NB4 (cell line): ENCODE measurements at places on chromosomes 16 and 17.

GRCh38 chr16:68072038-68072695, 13.0 kb upstream of the NFATC3 start:
- DNase-seq: peak; percentile 26

- DNase-seq: no peak
Measured at GRCh38 chr17:72122765-72123529, 2.1 kb downstream of the SOX9 start.

DNA sequence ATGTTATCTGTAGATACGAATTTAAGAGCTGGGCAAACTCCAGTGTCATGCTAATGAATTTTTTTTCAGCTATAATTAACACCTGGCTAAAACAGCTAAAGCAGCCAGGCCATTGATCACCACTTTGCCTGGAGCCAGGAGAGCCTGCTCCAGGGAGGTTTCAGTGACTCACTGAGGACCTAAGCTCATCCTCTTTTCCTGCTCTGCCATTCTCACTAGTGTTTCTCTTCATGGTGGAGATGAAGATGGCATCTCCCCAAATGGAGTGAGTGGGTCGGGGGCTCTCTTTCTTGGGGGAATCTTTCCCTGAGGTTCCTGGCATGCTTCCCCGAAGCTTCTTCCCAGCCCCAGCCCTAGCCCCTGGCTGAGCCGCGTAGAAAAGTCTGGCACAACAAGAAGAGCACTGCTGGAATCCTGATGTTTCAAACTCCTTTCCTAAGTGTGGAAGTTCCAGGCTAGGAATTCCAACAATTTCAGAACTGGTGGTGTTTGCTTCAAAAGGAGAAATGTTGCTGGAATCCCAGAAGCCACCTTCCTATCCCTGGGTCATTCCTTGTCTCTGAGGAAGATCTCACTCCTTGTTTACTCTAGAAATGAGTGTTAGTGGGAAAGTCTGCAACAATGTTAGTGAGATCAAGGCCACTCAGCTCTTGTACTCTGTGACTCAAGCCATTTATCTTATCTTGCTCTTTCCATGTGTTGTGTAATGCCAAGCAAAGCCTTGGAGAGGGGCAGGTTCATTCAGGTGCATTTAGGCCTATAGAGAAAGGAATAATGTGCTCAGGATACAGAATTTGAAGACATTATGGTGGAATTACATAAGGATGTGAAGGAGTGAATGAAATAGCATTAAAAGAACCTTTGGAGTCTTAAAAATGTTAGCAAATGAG, 26.0 kb upstream of the B4GALNT2 start:
- no peak for DNase-seq

DNA sequence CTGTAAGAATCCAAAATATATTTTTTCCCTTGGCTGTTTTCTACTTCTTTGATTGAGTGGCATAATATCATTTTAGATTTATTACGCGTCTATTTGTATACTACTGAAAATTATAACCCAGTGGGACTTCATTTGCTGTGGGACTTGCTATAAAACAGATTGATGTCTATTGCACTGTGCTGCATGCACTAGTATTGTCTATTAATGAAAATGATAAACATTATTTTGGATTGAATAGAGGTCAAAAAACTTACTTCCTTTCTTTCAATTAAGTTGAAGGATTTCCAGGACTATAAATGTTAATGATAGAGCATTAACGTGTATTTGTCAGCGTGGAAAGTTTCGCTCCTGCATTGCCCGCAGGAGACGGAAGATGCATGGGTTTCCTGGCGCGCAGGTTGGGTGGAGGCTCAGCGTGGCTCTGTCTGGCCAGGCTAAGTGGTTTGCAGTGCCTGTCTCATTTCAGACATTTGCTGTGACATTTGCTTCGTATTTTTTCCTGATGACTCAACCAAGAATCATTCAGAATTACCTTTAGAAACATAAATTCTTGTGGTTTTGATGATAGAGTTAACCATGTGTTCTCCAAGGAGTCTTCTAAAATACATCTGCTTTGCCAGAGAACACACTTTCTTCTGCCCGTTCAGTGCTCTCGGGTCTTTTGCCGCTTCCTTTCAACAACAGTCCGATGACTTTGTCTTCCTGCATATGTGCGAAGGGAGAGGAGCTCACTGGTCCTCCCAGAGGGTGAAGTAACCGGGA, 216.7 kb downstream of the RPTOR start:
- DNase-seq: no peak

GRCh38 chr17:19513897-19514488, 19.7 kb upstream of the SLC47A1 start:
- DNase-seq: peak; percentile 78

GRCh38 chr16:8847623-8848022, 21.2 kb downstream of the CARHSP1 start:
- no peak for DNase-seq

DNA sequence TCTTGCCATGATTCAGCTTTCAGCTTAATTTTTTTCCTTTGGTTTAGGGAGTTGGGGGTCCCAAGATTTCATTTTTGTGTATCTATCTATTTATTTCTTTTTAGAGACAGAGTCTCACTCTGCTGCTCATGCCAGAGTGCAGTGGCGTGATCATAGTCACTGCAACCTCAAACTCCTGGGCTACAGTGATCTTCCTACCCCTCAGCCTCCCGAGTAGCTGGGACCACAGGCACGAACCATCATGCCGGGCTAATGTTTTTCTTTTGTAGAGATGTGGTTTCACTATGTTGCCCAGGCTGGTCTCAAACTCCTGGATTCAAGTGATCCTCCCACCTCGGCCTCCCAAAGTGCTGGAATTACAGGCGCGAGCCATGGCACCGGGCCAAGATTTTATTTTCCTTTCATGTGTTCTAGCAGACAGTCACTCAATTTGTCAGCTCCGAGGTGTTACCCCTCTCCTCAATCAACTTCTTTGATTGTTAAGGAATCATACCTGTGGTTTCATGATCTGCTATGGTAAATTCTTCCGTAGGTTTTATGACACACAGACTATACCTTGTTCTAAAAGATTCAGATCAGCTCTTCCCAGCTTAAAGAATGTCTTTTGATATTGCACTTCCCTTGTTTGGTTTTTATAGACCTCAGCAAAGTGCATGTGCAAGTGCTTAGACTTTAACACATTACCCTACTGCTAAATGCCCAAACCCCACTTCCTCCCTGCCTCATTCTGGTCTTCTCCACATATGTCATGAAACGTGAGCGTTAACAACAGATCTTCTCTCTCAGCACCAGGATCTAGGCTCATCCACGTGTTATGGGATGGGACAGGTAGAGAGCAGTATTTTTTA, 13.0 kb downstream of the UNC45B start:
- peak; percentile 74 for DNase-seq

- DNase-seq: no peak
Measured at GRCh38 chr17:74163836-74164235, 39.6 kb upstream of the RPL38 start.

DNA sequence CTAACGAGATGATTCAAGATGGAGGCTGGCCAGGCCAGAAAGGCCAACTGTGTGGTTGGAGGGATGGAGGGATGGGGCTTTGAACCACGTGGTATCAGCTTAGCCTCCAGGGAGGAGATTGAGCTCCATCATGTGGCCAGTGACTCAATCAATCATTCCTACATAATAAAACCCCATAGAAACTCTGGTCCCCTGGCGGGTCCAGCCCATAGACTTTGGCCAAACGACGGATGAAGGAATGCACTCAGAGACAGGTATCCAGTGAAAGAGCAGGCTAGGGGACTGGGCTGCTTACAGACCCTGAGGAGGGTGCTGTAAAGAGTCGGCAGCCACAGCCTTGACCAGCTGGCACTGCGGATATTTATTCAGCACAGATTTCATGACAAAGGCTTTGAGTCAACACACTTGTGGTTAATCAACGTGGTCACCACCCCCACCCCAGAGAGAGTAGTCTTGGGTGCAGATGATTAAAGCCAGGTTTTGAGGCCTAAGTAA, 308.7 kb upstream of the TNRC6C start:
- DNase-seq: peak; percentile 44

GRCh38 chr17:57471868-57472368, 215.6 kb downstream of the MSI2 start:
- no peak for DNase-seq

GRCh38 chr17:63035695-63036094, 69.7 kb downstream of the TANC2 start:
- no peak for DNase-seq

GRCh38 chr17:28760601-28761562, 17.1 kb downstream of the TRAF4 start:
- peak; percentile 72 for DNase-seq

DNA sequence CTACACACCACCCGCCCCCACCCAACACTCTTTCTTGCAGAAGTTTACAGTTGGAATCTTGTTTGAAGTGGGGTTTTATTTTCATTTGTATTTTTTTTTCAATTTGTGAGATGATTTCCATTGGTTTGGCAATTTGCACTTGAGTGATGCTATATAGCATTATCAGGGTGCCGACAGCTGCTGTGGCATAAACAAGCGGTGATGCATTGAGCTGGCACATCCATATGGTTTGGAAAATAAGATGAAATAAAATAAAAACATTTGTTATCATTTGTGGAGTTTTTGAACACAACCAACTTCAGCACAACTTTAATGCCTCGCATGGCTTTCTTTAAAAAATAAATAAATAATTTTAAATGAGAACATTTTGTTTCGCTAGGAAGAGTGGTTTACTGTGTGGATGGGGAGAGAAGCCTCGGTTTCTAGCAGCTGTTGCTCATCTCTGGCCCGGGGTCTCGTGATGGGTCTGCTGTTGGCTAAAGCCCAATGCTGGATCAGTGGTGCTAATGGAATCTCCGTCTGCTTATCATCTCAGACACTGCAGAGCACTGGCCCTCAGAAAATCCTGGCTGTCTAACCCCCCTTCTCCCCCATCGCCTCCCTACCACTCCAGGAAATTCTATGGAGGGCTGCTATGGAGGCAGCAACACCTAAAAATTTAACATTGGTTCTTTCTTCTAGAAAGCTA, 192.3 kb upstream of the MAF start:
- DNase-seq: no peak

GRCh38 chr16:30651124-30652004, 604 bp downstream of the PRR14 start:
- peak; percentile 86 for DNase-seq

DNA sequence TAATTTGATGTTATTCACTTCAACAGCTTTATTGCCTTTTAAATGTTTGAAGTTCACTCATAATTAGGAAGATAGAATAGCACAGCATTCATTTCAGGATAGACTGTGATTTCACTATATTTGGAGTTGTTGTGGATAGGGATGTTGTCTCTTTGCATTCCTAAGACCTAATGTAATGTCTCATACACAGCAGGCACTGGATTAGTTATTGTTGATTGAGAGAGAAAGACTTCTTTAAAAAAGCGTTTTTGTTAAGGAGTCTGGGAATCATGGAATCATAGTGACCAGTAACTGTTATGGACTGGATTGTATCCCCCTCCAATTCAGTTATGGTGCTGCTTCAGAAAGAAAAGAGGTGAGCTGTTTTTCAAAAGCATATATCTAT, 122.0 kb downstream of the USP22 start:
- no peak for DNase-seq

DNA sequence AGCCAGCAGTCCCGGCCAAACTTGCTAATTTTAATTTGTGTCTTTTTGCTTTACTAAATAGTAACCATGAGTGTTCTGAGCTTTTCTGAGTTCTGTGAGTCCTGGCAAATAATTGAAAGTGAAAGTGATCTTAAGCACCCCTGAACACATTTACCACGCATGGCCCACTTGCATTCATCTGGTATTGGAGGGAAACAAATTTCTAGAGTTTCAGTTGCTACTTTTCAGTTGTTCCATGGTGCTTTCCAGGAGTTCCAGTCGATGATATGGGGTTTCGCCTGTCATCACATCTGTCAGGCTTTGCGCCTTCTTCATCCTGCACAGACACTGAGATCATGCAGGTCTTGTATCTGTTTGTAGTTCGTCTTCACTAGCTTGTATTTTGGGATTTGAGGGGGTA, 44.1 kb downstream of the CRLF3 start:
- no peak for DNase-seq

- no peak for DNase-seq
Measured at GRCh38 chr17:55282379-55282702, 17.6 kb downstream of the HLF start.

DNA sequence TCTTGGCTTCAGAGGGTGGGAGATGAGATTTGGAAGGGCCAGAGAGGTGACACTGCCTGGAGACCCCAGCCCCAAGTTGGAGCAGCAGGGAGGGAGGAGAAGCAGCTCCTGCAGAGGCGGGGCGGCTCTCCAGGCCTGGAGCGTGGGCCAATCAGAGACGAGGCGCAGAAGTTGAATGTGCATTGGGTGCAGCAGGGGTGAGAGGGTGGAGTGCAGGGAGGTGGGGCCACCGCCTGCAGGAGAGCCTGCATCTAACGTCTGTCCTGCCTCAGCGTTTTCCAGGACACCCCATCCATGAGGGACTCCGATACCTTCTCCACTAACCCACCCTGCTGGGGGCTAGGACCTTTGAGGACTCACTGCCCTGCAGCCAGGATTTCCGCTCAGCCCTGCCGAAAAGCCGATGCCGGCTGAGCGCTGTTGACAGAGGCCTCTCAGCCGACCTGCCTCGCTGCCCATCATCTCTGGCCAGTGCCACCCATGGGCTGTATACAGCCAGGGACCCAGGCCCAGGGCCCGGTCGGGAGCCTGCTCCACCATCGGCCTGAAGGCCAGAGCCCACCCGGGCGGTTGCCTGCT, 146.2 kb downstream of the ENGASE start:
- no peak for DNase-seq

GRCh38 chr17:79837888-79838521, 1.2 kb downstream of the CBX4 start:
- DNase-seq: no peak

- no peak for DNase-seq
Measured at GRCh38 chr16:13120557-13120956, 219.2 kb downstream of the SHISA9 start.

DNA sequence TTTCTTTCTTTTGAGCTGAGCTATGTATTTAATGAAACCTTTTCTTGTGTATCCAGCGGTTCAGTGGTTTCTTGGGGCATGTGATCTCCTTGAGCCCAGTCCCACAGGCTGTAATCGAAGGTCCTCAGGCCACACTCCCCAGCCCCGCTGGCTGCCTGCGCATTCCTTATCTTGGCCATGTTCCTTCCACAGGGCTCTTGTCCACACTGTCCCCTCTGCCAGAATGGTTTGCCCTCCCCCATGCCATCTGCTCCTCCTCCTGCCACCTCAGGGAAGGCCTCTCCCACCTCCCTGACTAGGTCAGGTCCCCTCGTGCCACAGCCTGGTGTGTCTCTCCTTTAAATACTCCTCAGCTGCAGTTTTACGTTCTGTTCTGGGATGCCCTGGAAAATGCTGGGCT, 12.1 kb upstream of the NLRC5 start:
- no peak for DNase-seq

- DNase-seq: no peak
Measured at GRCh38 chr17:7026471-7027115, 3.7 kb downstream of the BCL6B start.

- peak; percentile 59 for DNase-seq
Measured at GRCh38 chr17:42163113-42163512, 8.3 kb upstream of the RAB5C start.

DNA sequence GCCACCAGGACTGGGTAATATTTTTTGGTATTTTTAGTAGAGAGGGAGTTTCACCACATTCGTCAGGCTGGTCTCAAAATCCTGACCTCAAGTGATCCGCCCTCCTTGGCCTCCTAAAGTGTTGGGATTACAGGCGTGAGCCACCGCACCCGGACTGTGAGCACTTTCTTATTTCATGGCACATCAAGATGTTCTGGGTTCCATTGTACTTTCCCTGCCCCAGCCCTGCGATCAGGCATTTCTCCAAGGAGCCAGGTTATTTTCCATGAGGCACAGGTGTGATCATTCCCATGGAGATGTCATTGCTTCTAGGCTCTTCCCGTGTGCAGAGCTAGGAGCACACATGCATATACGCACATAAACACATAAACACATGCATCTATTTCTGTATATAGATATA, 2.6 kb upstream of the ANKRD40CL start:
- no peak for DNase-seq
